Foreskin fibroblast (primary cell): ENCODE measurements at places on chromosomes 1 and 21.

DNA sequence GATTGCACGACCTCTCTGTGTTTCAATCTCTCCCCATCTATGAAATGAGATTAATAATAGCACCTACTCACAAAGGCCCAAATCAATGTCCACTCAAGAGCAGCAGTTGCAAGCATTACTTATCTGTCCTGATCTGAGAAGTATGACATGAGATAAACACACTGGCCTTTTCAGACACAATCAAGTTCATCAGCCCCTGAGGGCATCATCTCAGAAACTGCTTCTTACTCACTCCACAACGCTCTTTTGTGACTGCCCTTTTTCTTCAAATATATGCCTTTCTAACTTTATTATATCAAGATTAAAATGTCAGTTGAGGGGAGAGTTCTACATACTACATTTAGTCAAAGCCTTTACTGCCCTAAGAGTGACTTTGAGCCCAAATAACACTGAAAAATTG lies 371.9 kb upstream of the SPAG17 start:
- DNase-seq = no peak

- DNase-seq = no peak
Measured at GRCh38 chr1:27650171-27650538, 15.2 kb upstream of the FGR start.

DNA sequence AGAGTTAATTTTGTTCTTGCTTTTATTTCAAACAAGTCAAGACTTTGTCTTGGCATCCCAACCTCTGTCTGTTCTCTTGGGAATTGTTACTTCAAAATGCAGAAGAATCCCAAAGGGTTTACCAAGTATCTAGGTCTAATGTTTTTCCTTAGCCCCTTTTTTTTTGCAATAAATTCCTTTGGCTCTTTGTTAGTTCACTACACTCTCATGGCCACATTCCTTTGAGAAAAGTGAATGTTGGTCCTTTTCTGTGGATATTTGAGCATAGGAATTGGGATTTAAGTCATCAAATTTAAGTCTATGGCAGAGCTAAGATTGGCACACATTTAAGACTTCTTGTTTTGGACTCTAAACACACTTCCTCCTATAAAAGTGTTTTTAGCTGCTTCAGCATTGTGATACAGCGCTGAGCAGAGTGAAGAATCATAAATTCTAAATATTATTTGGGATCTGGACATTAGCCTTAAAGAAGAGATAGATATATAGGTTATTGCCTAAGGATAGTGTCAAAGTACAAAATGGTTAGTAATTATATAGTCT lies 1.9 kb downstream of the BTF3L4 start:
- no peak for DNase-seq

DNA sequence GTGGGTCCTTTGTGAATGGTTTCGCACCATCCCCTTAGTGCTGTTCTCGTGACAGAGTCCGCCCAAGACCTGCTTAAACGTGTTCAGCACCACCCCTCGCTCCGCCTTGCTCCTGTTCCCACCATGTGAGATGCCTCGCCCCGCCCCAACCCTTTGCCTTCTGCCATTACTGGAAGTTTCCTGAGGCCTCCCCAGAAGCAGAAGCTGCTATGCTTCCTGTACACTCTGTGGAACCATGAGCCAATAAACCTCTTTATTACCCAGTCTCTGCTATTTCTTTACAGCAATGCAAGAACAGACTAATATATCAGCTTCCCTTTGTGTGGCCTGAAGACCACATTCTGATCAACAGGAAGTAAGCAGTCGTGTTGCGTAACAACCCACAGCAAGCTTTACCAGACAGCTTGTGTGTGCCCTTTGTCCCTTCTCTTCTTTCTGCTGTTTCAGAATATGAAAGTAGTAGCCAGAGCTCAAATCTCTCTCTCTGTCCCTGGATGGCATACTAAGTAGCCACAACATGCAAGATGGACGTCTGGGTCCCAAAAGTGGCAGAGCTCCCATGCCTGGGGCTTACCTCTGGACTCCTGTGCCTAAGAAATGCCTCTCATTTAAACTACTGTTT lies 14.1 kb downstream of the HENMT1 start:
- DNase-seq = peak; percentile 86

GRCh38 chr1:22749919-22750684 lies 39.5 kb downstream of the EPHB2 start:
- DNase-seq = peak; percentile 91

DNA sequence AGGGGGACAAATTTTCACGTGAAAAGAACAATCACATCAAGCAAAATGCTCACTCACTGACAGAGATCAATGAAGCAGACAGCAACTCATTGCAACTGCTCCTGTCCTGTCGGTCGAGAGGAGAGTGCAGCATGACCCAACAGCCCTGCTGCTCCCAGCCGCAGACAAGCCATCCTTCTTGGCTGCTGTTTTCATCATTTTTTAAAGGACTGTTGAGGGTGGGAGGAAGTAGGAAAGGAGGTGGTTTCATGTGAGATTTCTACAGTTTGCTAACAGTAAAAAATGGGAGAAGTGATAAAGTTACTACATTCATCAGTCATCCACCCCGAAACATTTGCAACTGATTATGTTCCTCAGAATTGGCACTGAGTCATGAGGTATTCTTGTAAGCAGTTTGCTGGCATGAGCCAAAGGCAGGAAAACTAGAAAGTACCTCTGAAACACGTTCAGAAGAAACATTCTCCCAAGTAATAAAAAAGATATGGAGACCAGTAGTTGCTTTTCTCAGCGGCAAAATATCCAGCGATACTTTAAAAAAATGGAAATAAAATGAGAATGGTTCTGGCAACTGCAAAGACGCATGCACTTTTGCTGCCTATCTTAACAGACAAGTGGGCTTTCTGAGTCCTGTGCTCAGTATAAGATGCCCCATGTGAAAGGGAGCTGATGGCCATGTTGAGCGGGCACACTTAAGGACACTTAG lies 72.0 kb upstream of the CLDN14 start:
- peak; percentile 81 for DNase-seq

DNA sequence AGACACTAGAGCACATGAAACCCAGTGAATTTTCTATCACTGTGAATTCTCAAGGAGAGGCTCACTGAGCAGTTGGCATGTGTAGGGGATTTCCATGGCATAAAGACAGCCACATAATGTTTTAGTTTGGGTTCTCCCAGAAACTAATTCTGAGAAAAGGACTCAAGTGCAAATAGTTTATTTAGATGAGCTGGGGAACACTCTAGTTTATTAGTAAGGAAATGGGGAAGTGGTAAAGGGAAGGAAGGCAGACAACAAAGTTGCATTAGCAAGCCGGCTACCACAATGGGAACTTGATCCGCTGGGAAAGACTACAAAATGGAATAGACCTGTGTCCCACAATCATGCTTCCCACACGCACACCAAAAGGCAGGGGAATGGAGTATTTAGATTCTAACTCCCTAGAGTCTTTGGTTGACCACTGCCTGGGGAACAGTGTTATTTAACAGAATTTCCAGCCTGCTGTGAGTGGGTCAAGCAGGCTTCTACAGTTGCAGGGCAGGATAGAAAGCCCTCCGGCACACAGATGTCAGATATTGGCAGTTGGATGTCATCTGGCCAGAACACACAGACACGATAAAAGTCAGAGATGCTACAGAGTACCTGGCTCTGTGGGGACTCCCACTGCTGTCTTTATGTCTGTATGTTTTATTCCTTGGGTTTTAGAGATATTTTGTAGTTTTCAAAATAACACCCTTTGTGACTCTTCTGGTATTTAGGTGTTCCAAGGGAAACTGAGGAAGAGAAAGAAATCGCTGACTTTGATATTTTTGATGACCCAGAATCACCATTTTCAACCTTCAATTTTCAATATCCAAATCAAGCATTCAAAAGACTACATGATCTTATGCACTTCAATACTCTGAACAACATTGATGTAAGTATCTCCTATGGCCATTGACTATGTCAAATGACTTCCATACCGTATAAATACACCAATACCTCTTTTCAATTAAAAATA lies 150.1 kb downstream of the PLA2G4A start:
- DNase-seq = no peak

GRCh38 chr1:17232759-17233661 lies 15.9 kb upstream of the PADI3 start:
- DNase-seq = peak; percentile 87

DNA sequence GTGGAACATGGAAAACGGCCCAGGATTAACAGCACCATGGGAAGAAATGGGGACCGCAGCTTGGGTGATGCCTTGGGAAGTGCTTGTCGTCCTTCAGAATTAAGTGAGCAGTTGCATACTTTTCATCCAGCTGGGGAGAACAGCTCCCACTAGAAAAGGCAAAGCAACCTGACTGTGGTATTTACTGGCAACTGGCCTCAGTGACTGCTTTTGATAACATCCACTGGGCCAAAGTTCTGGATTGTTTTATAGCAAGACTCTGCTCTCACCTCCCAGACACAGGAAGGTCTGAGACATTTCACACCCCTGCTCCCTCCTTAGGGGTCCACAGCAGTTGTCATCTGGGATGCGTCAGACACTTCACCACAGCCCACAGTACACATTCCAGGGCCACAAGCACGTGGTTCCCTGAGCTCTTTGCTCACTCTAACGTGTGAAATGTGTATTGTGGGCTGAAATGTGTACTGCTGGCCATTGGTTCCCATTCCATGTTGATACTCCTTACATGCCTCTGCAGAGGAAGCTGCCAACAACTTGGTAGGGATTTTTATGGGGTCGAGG lies 6.6 kb downstream of the PAPPA2 start:
- no peak for DNase-seq

- DNase-seq = no peak
Measured at GRCh38 chr1:113302636-113303035, 87.7 kb upstream of the MAGI3 start.

DNA sequence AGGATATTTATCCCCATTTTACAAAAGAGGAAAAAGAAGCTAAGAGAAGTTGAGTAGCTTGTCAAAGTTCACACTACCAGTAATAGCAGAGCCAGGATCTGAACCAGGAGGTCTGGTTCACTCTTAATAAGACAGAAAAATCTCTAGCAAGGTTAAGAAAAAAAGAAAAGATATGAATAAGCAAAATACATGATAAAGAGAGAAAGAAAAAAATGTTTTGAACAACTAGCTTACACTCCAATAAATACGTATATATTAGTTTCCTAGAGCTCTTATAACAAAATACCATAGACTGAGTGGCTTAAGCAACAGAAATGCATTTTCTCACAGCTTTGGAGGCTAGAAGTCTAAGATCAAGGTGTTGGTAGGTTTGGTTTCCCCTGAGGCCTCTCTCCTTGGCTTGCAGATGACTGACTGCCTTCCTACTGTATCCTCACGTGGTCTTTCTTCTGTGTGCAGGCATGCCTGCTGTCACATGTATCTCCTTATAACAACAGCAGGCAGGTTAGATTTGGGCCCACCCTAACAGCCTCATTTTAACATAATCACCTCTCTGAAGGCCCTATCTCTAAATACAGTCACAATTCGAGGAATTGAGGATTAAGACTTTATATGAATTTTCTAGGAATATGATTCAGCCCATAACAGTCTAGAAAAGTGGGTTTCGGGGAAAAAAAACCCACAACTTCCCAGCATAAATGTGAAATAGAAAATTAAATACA lies 60.4 kb downstream of the LEPR start:
- no peak for DNase-seq

DNA sequence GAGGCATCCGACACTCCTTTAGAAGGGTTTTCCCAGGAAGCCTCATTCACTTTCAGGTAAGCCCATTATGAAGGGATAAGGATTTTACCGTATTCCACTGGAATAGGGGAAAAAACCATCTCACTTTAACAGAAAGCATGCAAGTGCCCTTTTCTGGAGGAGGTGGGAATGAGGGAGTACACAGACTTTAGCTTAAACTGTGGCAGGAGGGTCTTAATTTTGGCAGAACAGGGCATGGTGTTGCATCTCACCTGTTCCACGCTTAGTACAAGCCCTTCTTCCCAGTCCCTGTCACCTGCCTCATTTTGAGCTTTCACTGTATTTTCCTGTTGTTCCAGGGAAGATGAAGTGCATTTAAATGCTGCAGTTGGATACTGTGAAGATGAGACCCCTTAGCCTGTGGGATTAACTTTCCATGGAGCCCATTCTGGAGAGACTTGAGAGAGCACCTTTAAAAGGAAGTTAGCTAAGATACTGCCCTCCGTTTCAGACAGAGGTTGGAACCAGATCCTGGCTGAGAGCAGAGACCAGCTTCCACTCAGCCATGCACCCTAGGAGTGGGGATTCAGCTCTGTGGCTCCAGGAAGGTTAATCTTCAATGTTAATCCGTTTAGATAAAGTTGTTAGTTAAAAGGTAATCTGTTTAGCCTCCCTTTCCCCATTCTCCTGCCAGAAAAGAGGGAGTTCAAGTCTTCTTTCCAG lies 42.6 kb downstream of the PBX1 start:
- no peak for DNase-seq

DNA sequence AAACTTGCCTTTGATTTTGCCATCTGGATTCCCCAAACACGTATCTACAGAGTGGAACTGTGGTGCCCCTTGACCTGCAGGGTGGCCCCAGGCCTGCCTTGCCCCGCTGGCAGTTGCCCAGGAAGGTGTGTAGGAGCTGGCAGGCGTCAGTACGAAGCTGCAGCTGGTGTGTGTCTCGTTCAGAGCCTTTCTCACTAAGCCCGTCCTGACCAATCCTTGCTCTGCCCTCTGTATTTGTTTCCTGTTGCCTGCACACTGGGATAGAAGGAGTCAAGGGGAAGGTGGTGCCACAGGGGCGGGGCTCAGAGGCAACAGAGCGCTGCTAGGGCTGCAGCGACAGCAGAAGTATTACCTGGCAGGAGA lies 5.2 kb upstream of the VSIG8 start:
- peak; percentile 55 for DNase-seq

DNA sequence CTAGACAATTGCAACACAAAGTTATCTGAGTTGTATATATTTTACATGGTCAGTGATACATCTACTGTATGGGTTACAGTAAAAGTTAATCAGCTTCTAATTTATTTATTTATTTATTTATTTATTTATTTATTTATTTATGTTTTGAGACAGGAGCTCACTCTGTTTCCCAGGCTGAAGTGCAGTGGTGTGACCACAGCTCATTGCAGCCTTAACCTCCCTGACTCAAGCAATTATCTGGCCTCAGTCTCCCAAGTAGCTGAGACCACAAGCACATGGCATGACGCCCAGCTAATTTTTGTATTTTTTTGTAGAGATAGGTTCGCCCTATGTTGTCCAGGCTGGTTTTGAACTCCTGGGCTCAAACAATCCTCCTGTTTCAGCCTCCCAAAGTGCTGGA lies 241.6 kb downstream of the PTPRC start:
- DNase-seq = peak; percentile 49

DNA sequence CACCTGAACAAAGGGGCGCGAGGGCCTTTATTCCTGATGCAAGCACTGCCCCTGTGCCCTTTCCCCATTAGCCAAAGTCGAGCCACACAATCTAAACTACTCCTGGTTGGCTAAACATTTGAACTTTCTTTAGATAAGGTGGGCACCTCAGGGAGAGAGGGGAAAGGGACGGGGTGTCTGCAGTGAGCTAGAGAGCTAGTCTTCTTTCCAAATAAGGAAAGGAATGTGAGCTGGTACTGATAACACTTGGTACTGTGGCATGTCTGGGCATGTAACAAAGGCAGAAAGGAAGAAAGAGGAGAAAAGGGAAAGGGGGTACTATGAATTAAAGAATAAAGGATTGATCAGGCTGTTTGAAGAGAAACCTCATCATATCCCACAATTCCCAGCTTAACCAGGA lies 62.8 kb downstream of the OVGP1 start:
- DNase-seq = no peak

- peak; percentile 70 for DNase-seq
Measured at GRCh38 chr1:209409780-209410179, 173.7 kb upstream of the CAMK1G start.

GRCh38 chr21:14945176-14945575 lies 119.6 kb downstream of the NRIP1 start:
- DNase-seq = no peak

- no peak for DNase-seq
Measured at GRCh38 chr1:1630965-1631781, 800 bp upstream of the MMP23B start.
